ENCODE measurements at places on chromosomes 5 and 9.

- DNase-seq, result peak; percentile 9
Observed at GRCh38 chr5:91641730-91642350, 258.7 kb upstream of the ARRDC3 start.

DNA sequence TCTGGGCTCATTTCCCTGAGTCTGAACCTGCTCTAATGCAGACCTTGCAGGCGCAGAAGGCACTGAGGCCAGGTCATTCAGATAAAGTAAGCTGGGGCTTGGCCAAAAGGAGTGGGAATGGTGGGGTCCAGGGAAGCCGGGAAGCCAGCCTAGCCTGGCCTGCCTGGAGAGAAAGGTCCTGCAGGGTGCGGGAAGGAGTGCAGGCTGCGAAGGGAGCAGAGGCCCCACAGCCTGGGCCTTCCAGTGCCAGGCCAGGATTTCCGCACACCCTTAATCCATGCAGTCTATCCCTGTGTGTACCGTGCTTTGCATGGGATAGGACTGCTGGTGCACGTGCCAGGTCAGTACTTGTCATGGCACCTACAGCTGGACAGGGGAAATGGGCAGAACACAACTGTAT, 3.6 kb upstream of the STING1 start:
- DNase-seq, result no peak

DNA sequence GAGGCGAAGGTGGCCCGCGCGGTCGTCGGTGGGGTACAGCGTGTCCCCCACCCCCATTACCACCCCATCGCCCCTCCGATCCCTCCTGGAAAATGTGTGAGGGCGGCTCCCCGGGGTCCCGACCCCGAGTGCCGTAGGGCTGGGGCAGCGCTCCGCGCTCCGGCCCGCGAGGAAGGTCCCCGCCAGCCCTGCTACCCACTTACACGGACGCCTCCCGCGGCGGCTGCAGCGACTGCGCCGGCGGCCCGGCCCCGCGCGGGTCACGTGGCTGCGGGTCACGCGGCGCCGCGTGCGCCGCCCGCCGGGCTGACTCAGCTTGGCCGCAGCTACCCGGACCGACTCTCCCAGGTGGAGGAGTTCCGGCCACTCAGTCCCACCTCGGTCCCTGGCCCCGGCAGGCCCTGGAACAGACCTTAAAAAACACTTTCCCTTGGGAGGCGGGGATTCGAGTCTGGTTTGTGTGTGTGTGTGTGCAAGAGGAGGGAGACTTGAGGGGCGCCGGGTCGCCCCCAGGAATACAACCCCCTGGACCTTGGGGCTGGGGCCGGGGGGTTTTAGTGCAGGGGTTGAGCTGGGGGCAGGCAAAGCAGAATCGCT, at the start of gene GNPDA1:
Gene GNPDA1, minus strand, starts transcription at position 236 of the 597 bp plus-strand sequence. CDS start 992 bp downstream, outside the sequence.
- DNase-seq, result no peak

DNA sequence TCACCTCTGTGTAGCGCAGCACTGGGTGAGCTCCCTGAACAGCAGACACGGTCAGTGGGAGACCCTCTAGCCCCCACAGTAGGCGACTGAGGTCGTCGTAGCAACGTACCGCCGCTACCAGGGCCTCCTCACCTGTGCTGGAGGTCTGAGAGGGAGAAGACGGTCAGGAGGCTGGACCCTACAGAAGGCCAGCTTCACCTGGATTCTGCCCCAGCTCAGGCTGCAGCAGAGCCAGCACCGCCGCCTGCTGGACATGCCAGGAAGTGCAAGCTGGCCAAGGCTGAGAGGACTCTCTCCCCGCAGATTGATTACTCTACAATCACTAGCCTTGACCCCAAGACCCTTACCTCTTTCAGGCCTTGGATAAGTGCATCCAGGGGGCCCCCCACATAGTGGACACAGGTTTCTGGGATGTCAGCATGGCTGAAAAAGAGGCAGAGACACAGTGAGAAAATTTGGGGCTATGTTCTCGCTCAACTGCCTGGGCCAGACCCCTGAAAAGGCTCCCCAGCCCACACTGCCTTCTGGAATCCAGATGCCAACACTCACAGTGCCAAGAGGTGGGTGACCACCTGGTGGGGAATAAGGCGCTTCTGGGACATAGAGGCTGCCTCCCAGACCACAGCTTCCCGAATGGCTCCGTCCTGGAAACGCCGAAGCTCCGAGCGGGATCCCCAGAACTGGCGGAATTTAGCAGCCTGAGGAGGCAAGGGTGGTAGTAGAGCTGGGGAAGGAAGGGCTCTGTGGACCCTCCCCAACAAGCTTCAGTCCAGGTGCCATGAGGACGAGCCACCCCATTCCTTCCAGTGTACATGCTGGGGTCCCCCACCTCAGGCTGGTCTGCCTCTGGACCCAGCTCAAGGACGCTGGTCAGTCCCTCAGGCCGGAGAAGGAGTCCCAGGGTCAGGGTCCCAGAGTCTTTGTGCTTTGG, 6.9 kb downstream of the NOL6 start:
- no peak for DNase-seq

- no peak for DNase-seq
Observed at GRCh38 chr9:136098844-136099243, 3.8 kb upstream of the NACC2 start.

DNA sequence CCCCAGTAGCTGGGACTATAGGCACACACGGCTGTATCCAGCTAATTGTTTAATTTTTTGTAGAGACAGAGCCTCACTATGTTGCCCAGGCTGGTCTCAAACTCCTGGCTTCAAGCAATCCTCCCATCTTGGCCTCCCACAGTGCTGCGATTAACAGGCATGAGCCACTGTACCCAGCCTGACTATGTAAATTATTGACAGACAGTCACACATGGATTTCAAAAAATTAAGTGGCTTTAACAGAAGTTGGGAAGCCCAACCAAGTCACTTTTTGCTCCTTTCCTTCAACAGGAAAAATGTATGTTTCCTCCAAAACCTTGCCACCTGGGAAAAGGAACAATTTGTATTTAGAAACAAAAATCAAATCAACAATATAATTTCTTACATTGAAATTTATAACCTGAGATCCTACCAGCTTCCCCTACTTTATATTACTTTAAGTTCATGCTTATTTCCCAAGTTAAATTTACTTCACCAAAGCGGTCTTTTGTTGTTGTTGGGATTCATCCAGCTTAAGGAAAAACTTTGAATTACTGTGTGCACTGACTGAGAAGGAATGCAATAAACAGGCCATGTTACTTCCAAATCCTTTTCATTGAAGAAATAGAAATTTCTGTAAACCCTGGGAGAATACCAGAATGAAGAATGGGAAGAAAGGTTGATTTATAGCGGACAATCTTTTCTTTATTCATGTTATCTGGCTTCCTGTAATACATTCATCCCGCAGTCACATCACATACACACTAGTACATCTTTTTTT, 8.6 kb downstream of the PCA3 start:
- no peak for DNase-seq

GRCh38 chr9:8754751-8755150, 955.2 kb upstream of the DMAC1 start:
- no peak for DNase-seq

DNA sequence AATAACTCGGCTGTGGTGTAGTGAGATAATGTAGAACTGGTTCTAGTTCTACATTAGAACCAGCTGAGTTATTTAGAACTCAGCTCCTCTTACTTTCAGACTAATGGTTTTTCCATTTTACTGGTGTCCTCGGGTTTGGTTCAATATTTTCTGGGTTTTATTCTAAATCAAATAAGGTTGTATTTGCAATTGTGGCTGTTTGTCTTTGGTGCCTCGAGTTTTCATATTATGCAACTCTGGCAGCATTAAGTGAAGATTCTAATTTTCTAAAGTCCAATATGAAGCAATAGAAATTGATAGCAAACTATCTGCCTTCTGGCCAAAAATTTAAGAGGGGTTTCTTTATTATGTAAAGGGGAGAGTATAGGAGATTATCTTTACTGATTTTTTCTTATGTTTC, 19.0 kb downstream of the C6 start:
- DNase-seq, result no peak

- DNase-seq, result no peak
Observed at GRCh38 chr5:142097681-142098080, 10.9 kb upstream of the NDFIP1 start.

GRCh38 chr9:93899609-93900435, 55.3 kb downstream of the BARX1 start:
- no peak for DNase-seq

DNA sequence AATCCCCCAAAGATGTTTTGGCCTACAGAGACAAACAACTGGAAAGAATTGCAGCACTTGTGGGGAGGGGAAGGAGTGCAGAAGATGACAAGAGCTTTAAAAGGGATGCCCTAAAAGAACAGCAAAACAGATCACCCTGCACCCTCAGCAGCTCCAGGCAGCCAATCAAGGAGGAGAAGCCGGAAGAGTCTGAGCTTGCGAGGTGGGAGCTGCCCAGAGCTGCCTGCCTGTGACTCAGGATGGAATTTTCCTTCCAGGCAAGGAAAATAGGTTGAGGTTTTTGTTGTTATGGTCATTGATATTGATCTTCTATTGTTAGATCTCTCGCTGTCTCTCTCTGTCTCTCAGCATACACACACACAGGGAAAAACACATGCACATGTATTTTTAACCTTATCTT, 70.3 kb upstream of the MAP1B start:
- DNase-seq, result no peak

DNA sequence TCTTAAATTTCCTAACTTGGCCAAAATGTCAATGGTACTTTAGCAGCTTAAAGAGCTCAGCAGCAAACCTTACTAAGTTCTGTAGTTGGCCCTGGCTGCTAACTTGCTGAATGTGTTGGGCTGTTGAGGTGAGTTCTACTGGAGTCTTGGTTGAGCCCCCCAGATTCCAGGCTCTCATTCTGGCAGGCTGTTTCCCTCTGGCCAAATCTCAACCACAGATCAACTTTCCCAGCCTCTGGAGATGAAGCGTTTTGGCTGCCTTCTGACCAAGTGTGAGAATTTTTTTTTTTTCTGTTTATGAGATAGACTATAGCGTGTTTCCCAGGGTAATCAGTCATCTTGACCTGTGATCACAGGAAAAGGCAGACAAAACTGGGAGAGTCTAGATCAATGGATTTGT, 343.7 kb downstream of the EBF1 start:
- no peak for DNase-seq

DNA sequence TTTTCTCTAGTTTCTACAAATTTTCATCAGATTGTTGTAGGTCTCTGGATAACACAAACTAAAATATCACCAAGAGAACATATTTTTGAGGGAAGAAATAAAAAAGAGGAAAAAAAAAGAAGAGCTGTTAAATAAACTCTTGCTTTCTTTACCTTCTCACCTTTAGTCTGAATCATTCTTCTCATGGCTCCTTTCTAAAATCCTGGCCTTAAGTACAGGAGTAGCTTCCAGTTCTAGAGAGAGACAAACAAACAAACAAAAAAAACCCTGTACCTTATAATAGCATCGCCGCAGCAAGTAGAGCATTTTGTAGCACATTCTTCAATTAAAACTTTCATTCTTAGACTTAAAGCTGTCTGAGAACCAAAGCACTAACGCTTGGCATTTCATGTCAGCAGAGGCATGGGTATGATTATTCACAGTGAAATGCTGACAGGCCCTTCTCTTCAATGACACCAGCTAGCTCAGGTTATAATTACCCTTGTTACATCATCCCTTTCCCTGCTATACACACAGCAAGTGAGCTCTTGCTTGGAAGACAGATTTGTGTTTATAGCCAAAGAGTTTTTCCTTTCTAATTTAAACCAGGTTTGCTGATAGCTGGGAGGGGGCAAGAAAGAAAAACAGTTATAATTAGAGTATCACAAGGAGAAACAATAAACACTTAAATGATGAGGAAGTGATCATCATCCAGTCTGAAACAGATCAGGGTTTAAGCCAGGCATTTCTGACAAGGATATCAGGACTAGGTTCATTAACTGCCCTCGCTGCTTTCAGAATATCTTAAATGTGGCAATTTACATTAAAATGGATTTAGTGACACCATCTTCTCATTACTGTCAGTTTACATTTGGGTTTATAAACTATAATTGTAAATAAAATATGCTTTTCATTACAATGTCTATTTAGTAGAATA, 510.9 kb upstream of the ZNF608 start:
- no peak for DNase-seq

DNA sequence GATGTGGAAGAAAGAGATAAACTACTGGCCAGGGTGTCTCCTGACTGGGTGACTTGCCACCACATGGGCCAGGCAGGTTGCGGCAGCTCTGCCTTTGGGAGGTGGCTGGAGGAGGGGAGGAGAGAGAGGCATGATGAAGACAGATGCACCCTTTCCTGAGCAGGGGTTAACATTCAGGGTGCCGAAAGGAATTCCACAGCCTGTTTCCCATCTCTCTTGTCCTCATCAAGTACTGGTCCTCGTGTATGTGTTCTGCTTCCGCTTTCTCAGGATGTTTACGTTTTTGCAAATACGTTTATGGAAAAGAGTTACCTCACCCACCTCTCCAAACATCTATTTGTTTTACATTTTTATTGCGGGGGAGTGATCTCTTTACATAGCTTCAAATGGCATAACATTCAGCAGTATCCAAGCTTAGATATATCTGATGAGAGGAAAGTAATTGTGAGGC, 73.4 kb downstream of the C9orf85 start:
- no peak for DNase-seq

- no peak for DNase-seq
Observed at GRCh38 chr9:126502417-126503332, 111.1 kb upstream of the LMX1B start.

DNA sequence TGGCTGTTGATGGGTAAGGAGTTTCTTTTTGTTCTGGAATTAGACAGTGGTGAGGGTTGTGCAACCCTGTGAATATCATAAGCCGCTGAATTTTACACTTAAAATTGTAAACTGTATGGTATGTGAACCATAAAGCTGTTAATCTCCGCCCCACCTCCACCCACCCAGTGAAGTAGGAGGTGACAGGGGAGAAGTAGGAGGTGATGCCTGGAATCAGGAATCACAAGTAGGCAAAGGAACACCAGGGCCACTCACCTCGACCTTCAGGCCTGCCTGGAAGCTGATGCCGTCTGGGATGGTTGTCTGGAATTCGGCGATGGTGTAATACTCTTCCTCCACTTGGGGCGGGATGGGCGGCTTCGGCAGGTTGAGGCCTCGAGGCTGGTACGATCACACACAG, 62.3 kb upstream of the UBTD2 start:
- no peak for DNase-seq

DNA sequence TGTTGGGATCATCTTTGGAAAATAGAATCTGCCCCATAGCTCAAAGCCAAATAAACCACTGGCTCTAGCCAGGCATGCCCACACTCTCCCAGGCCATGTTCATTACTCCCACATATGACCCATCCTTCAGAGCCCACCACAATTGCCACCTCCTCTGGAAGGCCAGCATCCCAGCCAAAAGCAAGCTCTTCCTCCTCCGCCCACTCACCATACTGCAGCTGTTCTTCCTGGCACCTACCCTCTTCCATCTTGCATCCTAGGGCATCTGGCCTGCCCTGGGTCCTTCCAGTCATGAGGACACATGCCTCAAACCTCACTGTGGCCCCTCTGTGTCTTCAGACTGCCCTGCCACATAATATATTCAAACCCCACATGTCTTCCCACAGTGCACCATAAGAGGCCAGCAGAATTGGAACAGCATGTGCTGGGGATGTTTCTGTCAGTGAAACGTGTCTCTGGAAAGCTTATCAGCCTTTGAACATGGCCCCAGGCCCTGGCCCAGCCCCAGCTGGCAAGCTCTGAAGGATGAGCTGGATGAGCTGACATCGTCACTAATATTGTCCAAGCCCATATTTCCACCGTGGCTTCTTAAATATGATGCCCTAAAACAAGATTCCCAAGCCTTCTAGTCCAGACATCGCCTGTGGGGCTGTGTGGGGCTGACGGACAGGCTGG, 230.8 kb downstream of the AGTPBP1 start:
- DNase-seq, result no peak
